ENCODE measurements at places on chromosomes 3 and 15. TPM values are rescaled to one million over a fixed set of nuclear protein-coding genes. Genes with fewer than 3 reads are reported as not detected.

- peaks cover 2% of the 10 kb centered on the region for H3K4me1 ChIP-seq
- H3K27me3 ChIP-seq, result peaks cover 32% of the 10 kb centered on the region
- H3K36me3 ChIP-seq, result no peaks in the 10 kb centered on the region
- no peak overlapping the region for H3K27ac ChIP-seq
Measured at GRCh38 chr3:182508919-182509711, 284.2 kb upstream of the ATP11B start.

DNA sequence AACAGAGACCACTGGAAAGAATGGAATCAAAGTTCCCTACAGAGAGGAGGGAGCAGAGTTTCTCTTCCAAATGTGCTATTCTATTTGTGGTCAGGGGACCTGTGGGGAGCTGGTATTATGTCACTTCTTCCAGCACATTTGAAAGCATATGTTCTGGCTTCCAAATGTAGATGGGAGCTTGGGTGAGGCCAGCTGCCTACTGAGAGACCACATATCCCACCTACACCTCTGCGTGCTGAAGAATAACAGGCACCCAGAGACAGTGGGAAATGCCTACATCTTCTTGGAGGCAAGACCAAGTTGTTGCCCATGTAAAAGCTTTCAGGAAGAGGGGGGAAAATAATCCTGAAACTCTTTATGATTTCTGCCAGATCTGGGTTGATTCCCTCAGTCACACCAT lies 286.8 kb upstream of the UMPS start:
- H3K27me3 ChIP-seq, result no peaks in the 10 kb centered on the region
- peaks cover 18% of the 10 kb centered on the region for H3K36me3 ChIP-seq
- no peak for DNase-seq
- H3K4me3 ChIP-seq, result no peak overlapping the region
- H3K27ac ChIP-seq, result no peak overlapping the region
- peaks cover 2% of the 10 kb centered on the region for H3K4me1 ChIP-seq

Gene DNASE1L3
- not detected for total RNA-seq

DNA sequence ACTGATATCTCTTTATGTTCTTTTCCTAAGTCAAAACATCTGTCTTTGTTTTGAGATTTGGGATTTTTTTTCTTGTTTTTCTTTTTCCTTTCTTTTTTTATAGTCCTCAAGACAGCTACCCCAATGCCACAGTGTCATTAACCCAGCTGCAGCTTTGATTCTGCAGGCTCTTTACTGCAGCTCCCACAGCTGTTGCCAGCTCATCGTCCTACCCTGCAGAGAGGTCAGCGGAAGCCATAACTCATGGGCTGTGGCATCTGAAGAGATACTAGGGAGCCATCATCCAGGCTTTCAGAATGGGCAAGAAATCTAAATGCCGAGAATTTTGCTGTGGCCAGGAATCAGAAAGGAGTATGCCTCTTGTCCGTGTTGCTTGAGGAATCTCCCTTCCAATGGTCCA lies 44.3 kb upstream of the SLC24A5 start:
- H3K36me3 ChIP-seq, result no peaks in the 10 kb centered on the region
- no peaks in the 10 kb centered on the region for H3K27me3 ChIP-seq
- no peak overlapping the region for H3K4me3 ChIP-seq
- no peak overlapping the region for H3K27ac ChIP-seq
- DNase-seq, result no peak

Gene BCHE
- total RNA-seq, result 1.1 TPM

DNA sequence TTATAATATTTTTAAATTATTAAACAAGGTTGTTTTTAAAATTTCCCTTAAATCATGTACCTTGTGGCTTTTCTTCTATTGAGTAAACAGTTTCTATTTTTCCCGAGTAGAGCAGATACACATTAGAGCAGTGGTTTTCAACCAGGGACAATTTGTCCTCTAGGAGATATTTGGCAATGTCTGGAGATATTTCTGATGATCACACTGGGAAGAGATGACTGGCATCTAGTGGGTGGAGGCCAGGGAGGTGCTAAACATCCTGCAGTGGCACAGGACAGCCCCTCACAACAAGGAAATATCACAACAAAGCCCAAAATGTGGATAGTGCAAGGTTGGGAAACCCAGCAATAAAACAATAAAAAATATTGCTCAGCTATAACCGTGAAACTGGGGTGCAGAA lies 113.0 kb upstream of the PTPRG start:
- H3K36me3 ChIP-seq, result no peaks in the 10 kb centered on the region
- no peaks in the 10 kb centered on the region for H3K27me3 ChIP-seq
- no peak for DNase-seq
- no peak overlapping the region for H3K4me3 ChIP-seq

DNA sequence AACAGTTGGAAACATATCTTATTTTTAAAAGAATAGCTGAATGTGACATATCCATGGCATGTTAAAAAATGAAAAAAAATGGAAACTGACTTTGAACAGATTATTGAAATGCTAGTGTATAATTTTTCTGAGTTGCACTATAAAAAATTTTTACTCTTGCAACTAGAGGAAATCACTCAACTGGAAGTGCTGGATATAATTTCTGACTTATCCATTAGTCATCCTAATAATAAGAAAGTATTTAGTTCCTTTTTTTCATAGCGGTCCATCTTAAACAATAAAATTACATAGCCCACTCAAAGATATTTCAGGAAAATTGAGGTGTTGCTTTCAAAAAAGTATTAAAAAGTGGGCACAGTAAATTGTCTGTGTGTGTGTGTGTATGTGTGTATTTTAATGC lies 80.7 kb downstream of the MBNL1 start:
- H3K27me3 ChIP-seq, result no peaks in the 10 kb centered on the region
- H3K27ac ChIP-seq, result no peak overlapping the region
- H3K36me3 ChIP-seq, result no peaks in the 10 kb centered on the region

DNA sequence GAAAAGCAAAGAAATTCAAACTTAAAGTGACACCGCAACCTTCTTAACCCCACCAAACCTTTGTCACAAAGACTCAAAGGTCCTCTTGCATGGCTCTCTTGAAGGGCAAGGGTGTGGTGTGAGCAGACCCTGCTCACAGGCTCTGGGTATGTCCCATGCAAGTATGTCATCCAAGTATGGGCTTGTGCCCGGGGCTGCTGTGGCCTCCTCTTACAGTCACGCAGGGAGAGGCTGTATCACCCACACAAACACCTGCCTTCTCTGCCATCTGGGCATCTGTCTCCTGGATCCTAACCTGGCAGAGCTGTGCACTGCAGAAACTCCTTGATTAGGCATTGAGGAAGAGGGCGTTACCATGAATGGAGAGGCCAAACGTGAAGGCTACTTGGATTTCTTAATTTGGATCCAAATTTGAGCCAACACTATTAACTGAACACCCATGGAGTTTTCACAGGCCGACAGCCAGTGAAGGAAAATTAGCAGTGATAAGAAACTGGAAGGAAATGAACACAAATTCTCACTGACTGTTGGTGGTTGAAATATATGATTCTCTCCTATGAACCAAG lies 146.6 kb downstream of the DUT start:
- no peaks in the 10 kb centered on the region for H3K27me3 ChIP-seq
- no peaks in the 10 kb centered on the region for H3K36me3 ChIP-seq
- H3K4me3 ChIP-seq, result no peak overlapping the region
